ENCODE measurements at places on chromosomes 1 and 21.

GRCh38 chr1:32028746-32029145 is 15.1 kb downstream of the KHDRBS1 start:
- DNase-seq = no peak

- peak; percentile 70 for DNase-seq
These were observed 744.2 kb downstream of the USP25 start for GRCh38 chr21:16473988-16474387.

DNA sequence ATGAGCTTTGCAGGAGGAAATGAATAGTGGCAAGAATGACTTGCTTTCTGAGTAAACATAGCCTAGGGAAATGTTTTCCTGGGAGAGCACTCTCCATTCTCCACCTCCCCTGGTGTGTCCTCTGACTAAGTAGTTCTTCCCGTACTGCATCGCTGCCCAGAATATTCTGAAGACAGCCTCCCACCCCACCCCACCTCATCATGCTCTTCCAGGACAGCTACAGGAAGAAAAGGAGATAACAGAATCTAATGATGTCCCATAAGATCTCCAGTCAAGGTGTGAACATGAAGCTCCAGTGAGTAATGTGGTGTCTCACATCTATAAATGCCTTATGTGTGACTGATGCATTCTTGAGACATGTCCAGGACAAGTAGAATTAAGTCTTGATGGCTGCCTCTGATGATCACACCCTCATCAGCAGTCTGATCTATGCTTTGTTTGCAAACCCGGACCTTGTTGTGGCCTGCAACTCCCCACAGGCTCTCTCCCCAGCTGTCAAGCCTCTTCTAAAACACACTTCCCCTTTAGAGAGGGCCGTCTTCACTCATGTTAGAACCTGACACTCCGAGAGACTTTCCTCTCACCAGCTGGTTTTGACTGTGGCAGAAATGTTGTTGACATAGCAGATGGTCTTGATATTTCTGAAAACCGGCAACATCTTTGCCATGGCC is 183.0 kb downstream of the CYYR1 start:
- peak; percentile 79 for DNase-seq

DNA sequence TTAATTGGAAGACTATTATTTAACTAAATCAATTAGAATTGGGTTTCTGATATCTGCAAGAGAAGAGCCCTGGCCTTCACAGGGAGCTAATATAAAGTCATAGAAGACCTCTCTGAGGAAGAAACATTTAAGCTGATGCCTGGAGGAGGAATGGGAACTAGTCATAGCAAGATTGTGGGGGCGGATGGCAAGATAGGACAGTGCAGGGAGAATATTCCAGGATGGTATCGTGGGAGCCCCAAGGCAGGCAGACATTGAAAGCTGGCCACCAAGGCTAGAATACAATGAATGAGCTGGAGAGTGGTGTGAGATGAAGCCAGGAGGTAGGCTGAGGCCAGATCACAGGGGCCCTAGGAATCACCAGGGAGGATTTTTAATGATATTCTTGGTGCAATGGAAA is 20.8 kb upstream of the MYSM1 start:
- DNase-seq = no peak

GRCh38 chr1:197782722-197783360 is 7.6 kb upstream of the DENND1B start:
- no peak for DNase-seq

DNA sequence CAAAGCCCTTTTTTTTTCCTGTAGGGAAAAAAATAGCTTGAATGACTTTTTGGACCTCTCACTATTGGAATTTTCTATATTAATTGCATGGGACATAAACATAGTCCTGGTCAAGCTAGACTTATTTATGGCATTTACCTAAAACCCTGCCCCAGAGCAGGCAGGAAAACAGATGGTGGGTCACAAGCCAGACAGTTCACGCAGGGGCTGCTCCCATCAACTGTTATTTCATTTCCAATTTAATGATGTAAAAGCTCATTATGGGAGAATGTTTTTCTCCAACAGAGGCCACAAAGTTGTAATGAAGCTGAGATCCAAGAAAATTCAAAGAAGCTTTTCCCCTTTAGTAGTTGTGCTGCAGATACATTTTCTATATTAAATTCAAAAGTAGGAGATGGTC is 99.2 kb downstream of the SGIP1 start:
- no peak for DNase-seq

DNA sequence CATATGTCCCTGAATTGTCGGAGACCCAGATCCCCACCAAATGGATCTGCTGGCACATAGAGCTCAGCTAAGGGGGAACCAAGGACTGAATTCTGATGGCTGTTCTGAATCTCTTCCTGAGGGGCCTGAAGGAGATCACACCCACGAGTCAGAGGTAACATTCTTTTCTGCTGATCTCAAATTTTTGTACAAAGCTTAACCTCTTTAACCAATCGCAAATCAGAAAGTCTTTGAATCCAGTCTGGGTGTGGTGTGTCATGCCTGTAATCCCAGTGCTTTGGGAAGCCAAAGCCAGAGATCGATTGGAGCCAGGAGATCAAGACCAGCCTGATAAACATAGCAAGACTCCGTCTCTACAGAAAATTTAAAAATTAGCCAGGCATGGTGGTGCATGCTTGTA is 62.8 kb upstream of the PRRC2C start:
- DNase-seq = peak; percentile 49

GRCh38 chr1:99207216-99207615 is 57.1 kb upstream of the PLPPR4 start:
- DNase-seq = no peak

- no peak for DNase-seq
These were observed 78.4 kb upstream of the ERRFI1 start for GRCh38 chr1:8104278-8105236.

DNA sequence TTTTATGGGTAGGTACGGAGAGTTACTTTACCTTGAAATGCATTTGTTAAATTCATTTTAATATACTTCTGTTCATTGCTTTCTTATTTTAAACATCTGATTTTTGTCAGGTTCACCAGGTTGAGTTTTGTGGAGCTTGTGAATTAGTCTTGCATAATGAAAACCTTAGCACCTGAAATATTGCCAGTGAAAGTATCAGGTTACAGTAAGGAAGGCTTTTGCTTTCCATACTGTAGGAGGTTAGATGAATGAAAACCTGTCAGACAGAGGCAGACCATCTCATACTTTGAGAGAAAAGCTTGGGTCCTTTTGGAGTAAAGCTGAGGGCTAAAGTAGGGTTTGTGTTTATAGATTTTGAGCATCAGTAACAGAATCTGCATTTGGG is 34.7 kb downstream of the THRAP3 start:
- DNase-seq = peak; percentile 57

- DNase-seq = peak; percentile 69
These were observed 143.9 kb downstream of the PHTF1 start for GRCh38 chr1:113615425-113615824.

DNA sequence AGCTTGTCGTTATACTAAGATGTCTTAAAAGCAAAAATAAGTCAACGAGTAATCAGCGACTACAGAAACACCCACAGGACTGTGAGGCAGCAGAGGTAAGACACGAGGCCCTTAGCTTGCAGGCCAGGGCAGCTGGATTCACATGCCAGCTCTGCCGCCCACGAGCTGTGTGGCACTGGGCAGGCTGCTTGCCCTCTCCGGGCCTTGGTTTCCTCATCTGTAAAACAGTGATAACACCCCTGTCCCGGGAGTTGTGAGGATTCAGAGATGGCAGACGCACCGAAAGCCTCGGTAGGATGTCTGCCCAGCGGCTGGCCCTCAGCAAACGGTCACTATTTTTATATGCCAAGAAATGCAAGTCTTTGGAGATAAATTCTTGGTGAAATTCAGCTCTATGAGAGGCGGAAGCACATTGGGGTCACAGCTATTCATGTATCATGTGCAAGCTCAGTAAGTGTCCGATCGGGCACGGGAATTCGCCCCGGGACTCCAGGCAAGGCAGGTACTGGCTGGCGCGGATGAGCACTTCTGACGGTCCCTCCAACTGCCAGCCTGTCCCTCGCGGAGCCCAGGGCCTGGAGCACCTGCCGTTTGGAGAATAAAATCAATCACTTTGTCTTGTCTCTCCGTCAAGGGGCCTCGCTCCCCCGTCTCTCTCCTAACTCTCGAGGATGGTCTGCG is 1.1 kb downstream of the C2CD2 start:
- DNase-seq = peak; percentile 16

GRCh38 chr1:59976194-59977074 is 49.9 kb upstream of the CYP2J2 start:
- peak; percentile 49 for DNase-seq

DNA sequence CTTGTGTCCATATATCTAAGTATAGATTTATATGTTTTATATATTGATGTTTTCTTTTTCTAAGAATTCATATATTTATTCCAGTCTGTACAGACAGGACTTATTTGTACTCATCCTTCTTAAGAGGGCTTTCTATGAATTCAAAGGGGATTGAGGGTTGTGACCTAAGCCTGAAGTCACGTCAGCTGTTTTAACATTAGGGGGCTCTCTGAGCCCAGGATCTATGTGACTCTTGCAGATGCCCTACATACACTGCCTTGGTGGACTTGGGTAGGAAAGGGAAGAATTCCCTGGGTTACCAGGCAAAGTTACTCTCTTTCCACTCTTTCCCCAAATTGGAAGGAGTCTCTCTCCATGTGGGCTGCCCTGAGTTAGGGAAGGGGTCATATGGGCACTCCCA is 283.8 kb upstream of the DAB1 start:
- DNase-seq = no peak

DNA sequence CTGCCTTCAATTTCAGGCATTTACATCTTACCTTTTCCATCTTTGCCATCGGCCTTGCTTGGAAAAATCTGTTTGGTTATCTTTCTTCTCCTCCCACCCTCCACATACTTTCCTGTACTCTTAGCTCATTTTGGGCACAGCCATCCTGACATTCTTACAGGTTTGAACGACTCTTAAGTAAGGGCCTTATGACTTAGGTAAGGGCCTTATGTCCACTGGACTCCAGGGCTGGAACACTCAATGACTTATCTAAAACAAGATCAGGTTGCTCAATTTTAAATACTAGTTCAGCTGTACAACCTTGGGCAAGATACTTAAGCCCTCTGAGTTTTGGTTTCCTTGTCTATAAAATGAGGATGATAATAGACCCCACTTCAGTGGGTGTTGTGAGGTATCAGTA is 40.9 kb downstream of the C1orf21 start:
- no peak for DNase-seq

GRCh38 chr1:46556822-46557221 is 5.4 kb upstream of the KNCN start:
- peak; percentile 54 for DNase-seq
